ENCODE measurements at places on chromosomes 5 and 9.

DNA sequence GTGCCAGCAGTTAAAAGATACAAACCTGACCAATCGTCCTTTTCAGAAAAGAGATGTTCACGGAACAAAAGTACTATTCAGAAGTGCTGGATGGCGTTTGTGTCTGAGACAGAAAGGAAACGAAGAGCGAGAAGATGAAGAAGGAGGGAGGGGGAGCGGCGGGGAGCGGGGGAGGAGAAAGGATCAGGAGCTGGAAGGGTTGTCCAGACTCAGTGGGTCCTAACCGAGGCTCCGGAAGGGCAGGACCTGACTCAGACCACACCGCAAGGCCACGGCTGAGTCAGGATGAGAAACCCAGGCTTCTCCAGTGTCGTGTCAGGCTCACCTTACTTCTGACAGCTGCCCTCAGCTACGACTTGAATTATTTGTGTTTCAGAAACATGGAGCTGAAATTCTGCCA, 46.2 kb downstream of the PAX5 start:
- DNase-seq, result no peak

- no peak for DNase-seq
These were observed 20.3 kb upstream of the RNF180 start for GRCh38 chr5:64145216-64145895.

- DNase-seq, result no peak
These were observed 24.7 kb upstream of the TNFSF8 start for GRCh38 chr9:114954956-114955582.

GRCh38 chr5:135011355-135012032, 22.5 kb downstream of the PITX1 start:
- DNase-seq, result no peak

GRCh38 chr9:68492806-68493205, 47.9 kb downstream of the TMEM252 start:
- no peak for DNase-seq

- no peak for DNase-seq
These were observed 16.0 kb downstream of the ZNF462 start for GRCh38 chr9:106878934-106879333.

GRCh38 chr5:1053391-1054017, 44.9 kb downstream of the NKD2 start:
- no peak for DNase-seq

DNA sequence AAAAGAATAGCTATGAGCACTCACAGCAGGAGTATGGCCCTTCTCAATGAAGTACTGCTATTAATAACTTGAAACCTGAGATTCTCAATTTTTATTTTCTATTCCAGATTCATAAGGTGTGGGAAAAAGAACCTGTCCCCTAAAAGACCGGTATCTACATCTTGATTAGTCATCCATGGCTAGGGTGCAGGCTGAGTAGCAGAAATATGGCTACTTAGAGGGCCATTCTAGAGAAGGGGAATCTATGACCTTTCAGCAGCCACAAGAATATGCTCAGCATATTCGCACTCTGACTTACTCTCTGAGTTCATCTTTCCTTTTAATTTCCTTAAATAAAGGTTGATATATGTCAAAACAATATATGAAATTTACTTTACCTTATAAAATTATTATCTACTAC, 27.7 kb downstream of the WDR36 start:
- DNase-seq, result no peak

Data from activated CD8-positive, alpha-beta memory T cell treated with anti-CD3 and anti-CD28 coated beads, Interleukin-2, amount 50 U/mL, for 48 hours (primary cell).